ENCODE measurements at places on chromosomes 7 and 10. TPM values are rescaled to one million over a fixed set of nuclear protein-coding genes. Genes with fewer than 3 reads are reported as not detected.

GRCh38 chr10:23351926-23352519, 7.4 kb upstream of the C10orf67 start:
- DNase-seq, result no peak

DNA sequence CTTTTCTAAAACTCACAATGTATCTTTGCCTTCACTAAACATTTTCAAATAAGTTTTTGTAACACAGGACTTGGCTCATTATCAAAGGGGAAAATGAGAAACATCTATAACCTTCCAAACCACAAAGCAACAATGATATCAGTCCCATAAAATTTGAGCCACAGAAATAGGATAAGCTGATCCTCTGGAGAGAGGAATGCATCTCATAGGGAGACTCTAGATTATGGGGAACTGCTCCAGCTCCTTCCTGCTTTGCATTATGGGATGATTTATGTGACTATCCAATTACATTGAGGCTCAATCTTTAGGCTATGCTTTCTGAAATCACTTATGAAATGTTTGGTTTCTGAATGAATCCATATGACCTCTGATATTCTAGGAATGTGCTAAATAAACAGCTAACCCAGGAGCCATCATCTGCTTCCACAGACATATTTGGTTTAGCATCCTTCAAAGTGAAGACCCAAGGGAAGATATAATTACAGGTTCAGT, 70.4 kb downstream of the CUBN start:
- no peak for DNase-seq

- no peak for DNase-seq
These were observed 27.7 kb upstream of the SOSTDC1 start for GRCh38 chr7:16493266-16493665.

TRIM73 gene
- 0.48 TPM for total RNA-seq
